ENCODE measurements at places on chromosomes 7 and 10.
A peak's percentile ranks its signal among the peaks of the same experiment; 100 is the strongest.

GRCh38 chr7:2017914-2018568, 214.7 kb downstream of the MAD1L1 start:
- no peak for DNase-seq

DNA sequence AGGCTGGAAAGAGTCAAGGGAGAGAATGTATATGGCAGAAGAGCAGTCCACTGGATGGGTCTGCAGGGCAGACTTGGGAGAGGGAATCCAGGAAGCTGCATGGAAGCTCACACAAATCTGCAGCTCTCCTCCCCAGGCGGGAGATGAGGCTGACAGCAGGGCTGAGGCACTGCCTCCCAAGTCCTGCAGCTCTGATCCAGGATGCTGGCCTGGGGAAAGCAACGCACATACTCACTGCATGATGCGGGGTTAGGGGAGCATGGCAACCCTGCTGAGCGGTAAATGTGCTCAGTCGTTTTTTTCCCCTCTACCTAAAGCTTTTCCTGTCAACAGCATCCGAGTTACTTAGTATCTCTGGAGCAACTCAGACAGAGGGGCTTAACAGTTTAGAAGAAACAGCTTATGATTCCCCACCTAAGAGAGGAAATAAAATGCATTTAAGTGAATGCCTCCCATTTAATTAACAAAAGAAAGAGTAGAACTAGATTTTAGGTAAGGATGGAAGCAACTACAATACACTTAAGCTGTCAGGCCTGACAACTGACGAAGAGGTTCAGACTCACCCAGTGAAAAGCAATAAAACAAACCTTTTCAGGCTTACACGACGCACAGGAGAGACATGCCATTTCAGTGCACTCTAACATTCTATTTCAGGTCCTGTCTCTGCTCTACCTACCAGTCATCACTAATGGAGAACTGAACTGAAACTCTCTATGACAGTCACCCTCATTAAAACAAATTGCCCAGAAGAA, 37.0 kb downstream of the CHCHD3 start:
- DNase-seq = no peak

DNA sequence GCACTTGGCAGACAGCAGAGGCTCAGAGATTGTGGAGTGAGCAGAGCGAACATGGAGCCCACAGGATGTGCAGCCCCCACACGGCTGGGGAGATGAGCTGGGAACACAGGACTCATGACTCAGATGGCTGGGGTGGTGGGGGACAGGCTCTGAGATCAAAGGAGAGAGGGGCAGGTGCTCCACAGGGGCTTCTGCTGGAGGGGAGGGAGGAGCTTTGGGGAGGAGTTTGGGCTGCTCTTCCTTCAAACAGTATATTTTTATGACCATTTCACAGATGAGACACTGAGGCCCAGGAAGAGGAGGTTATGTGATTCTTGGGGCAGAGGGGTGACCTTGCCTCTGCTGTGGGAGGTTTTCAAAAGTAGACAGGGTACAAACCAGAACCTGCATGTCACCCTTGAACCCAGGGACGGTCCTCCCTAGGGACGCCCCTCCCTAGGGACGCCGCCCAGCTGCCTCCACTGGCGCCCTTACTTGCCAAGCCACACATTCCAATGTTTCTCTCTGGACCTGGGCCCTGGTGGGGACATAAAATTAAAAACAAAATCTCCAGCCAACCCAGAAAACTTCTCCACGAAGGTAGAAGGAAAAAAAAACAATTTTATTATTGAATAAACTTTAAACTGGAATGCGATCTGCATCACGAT, 981 bp upstream of the CRYGN start:
- DNase-seq = no peak

- DNase-seq = no peak
Measured at GRCh38 chr7:148175512-148175911, 415.1 kb upstream of the C7orf33 start.

DNA sequence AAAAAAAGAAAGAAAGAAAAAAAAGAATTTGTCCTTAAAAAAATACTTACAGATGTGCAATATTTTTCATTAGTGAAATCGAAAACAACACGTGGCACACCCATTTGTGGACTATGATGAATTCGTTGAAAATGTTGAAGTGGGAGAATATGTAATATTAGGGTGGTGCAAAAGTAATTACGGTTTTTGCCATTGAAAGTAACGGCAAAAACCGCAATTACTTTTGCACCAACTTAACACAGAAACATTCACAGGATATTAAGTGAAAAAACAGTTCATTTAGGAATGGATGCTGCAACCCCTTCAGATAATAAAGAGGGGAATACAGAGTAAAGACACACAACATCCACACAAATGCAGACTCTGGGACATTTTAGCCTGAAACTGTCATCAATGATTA, 96.0 kb downstream of the CALN1 start:
- DNase-seq = no peak

DNA sequence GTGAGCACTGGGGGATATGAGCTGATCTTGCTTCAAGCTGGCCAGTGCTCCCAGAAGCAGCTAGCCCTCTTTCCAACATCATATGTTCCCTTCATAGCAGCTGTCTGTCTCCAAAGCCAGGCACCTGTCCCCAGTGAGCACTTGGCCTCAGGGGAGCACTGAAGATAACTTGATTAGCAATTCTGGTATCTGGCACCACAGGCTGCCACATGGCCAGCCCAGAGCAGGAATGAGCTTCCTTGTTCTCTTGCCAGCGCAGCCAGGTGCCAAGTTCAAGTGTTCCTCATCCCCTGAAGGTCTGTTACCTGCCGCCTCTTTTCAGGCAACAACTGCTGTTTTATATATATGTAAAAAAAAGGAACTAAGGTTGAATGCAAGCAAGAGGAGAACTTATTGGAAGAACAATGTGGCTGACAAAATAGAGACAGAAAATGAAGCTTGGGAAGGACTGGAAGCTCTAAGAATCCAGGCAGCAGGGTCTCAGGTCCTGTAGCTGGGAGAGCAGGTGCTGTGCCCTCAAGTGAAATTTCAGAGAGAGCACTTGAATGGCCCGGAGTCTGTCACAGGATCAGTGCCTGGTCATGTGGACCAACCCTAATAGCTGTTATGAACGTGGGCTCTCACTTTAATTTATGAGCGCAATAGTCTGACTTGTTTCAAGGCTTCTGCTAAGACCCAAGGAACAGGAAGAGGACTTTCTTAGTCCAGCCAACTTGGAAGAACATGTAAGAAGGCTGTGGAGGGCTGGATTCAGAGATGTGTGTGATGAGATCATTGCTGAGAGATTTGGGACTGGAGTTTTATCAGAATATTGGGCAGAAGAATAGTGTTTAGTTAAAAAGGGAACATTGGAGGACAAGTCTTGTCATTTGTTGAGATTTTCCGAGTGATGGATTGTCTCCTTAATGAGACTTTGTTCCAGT, 267.2 kb downstream of the GLRX3 start:
- no peak for DNase-seq

DNA sequence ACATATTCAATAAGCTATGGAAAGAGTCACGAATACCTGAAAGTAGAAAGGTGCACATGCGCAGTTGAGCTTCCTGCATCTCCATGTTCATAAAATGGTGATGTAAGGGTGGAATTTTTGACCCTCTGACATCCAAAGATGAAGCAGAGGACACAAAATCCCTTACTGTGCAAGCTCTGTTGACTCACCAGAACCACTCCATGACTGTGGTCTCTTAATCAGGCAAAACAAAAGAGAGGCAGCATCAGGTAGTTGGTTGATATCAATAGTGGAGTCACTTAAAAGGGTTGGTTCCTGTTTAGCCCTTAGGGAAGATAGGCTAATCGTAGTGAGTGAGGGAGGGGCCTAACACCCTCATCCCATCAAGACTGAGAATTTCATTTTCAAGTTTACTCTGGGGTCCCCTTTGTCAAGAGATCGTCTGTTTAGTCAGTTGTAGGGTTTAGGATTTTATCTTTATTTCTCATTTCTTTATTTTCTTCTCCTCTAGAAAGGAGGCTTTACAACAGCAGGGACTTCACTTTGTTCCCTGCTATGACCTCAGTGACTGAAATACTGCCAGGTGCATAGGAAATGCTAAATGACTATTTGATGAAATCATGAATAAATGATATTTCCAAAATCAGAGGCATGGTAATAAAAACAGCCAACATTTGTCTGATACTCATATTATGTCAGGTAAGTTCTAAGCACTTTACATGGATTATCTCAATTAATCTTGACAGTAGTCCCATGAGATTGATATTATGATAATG, 98.1 kb downstream of the CD36 start:
- peak; percentile 52 for DNase-seq

DNA sequence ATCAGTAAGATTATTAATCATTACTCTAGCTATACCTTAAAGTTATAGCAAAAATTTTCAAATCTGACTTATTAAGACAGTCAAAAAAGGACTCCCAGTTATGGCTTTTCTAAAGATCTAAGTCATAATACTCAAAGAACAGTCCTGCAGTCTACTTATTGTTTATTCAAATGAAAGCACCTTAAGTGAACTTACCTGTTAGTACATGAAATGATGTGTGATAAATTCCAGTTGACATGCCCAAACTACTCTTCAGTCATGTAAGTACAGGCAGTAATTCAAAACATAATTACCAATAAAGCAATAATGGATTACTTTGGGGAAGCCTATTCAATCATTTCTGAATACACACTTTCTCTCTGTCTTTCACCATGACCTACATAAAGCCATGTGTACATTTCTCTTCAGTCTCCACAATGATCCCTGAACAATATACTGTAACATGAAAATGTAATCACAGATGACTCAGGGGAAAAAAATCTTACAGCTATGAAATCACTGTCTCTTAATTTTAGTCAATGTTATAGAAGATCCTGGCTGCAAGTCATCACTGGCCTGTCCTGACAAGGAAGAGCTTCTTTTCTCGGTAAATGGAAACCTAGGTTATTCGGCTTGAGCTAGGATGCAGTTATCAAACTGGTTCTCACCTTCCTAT, 420.7 kb upstream of the LRRTM3 start:
- DNase-seq = peak; percentile 40

GRCh38 chr10:2282202-2282601, 544.9 kb upstream of the ADARB2 start:
- no peak for DNase-seq
